ENCODE measurements at places on chromosomes 11 and 22.

- DNase-seq: no peak
Measured at GRCh38 chr11:67320011-67320410, 16.7 kb downstream of the SSH3 start.

DNA sequence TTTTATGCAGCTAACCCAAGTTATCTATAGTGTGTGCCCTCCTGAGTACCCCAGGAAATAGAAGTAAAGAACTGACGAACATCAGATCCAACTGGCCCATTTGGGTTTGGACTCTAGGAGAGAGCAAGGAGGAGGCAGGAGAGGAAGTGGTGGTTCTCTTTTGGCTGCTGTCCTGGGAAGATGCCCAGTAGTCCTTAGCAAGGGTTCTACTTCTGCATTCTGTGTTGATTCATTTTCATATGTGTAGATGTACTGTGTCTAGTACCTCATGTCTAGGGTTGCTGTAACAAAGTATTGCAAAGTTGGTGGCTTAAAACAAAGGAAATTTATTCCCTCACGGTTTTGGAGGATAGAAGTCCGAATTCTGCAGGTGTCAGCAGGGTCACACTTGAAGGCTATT lies 6.6 kb upstream of the MMP27 start:
- no peak for DNase-seq

DNA sequence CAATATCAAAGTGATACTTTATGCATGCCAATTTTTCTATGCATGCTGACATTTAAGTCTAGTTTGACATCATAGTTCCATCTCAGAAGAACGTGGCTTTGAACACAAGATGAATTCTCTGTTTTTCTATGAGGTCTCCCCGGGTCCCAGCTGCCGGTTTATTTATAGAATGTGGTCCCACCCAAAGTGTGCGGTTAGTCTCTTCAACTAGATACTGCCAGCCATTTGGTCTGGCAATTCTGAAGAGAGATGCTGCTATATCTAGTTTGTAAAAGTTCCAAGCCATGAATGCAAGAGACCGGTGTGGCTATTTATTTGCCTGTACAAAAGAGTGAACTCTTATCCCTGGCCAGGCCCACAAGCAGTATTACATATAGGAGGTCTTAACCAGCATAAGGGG lies 9.2 kb downstream of the OR5A2 start:
- DNase-seq: no peak

DNA sequence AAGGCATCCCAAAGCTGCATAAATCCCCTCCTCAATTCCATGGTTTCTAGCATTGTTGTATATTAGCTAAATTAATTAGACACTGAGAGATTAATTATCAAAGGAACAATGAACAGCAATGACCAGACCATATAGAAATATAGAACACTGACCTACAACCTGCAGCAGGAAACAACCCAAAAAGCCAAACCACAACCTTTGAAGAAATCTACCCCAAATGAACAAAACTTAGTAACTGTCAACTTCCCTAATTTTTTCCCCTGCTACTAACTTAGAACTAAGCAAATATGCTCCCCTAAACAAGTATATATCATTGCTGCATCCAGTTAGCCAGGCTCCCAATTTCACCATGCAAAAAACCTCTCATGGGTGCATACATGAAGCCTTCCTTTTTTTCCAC lies 268.0 kb upstream of the ANO3 start:
- DNase-seq: no peak

- no peak for DNase-seq
Measured at GRCh38 chr11:132042296-132042695, 671.9 kb downstream of the NTM start.

DNA sequence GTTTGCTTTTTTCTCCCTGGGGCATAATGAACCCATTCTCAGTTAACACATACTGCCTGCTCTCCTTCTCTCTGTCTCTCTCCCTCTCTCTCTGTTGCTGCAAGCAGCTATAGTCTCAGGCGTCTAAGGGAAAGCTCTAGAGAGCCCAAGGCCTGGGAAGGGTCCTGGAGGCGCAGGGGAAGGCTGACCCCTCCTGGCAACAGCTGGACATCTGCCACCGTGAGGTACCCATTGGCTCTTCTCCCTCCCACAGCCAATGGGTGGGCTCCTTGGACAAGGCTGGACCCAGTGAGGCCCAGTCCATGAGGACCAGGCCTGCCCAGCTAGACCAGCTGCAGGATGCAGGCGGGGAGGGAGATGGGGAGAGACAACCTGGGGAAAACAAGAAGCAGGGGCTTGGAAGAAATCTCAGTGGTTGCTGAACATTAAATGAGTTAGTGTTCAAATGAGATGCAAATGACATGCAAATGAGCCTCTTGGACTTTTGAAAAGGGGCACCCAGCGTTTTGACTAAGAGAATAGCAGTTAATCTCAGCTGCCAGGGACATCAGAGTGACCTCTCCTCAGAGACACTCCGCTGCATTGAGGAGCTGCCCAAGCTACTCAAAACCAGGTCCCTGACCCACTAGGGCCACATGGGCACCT lies 349.7 kb downstream of the BUD13 start:
- DNase-seq: no peak

GRCh38 chr22:22548317-22548716 lies 10.7 kb downstream of the PRAME start:
- DNase-seq: no peak

GRCh38 chr11:68257477-68258362 lies 14.1 kb downstream of the C11orf24 start:
- DNase-seq: peak; percentile 94

GRCh38 chr22:50317178-50317577 lies 9.6 kb downstream of the DENND6B start:
- DNase-seq: no peak

GRCh38 chr11:76803811-76804600 lies 20.9 kb downstream of the TSKU start:
- DNase-seq: no peak

GRCh38 chr11:107591378-107592230 lies 657 bp downstream of the ELMOD1 start:
- no peak for DNase-seq

DNA sequence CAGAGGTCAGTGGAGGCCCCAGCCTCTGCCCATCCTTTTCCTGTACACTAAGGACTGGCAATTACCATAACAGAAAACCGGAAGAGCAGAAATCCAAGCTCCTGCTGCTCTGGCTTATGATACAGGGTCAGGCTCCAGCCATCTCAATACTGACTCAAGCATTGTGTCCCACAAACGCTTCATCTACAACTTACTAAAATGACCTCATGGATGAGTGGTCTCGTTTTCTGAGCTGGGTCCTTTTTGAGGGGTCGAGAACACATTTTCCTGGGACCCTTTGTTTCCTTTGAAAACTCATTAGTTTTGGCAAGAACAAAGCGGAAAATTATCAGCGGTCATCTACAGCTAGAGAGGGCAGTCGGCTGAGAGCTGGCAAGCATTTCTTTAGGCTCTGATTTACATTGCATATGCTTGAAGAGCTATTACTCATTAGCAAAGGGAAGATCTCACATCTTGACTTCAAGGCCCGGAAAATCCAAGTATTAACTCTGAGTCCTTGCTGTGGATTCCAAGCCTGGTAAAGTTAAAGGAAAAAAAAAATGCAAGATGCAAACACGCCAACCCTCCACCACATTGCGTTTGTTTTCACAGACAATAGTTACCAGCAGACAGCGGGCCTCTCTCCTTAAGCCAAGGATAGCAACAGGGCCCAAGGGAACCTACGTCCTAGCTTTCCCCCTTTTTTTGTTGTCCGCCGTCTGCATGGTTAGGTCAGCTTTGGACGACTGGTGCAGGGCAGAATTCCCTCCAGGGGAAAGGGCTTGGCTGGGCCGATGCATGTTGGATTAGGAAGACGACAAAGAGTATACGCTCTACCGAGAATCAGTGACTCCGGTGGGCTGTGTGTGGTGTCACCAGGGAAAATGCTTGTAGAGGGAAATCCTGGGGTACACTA lies 1.8 kb downstream of the TESMIN start:
- no peak for DNase-seq

DNA sequence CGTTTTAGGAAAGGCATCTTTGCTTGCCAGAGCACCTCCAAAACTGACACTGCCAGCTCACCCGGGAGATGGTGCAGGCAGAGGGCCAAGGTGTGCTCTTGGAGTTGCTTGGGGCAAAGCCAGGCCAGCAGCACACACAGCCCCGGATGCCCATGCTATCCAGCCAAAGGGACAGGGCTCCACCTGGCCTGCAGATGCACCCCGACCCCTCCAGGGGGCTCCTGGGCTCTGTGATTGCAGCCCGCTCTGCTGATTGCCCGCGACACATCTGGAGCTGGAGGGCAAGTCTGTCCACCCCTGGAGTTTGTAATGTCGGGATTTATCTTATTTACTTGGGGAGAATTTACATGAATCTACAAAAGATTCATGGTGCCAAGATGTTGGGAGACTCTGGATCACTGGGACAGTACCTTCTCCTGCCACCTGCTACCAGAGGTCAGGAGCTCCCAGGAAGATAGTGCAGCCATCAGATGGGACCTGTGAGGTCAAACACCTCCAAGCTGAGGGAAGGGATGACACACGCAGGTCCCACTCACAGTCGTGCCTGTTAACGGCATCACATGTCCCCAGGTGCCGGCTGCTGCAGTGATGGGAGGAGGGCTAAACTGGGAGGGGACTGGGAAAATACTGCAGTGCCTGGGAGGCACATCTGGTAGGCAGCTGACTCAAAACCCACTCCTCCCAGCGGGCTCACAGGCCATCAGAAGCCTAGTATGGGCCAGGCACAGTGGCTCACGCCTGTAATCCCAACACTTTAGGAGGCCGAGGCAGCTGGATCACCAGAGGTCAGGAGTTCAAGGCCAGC lies 17.2 kb downstream of the CBX7 start:
- DNase-seq: peak; percentile 20

- peak; percentile 26 for DNase-seq
Measured at GRCh38 chr11:47186076-47186699, at the start of gene PACSIN3. Gene PACSIN3 (minus strand): TSS chr11:47186434. CDS start chr11:47182727, 3,707 bp downstream.

DNA sequence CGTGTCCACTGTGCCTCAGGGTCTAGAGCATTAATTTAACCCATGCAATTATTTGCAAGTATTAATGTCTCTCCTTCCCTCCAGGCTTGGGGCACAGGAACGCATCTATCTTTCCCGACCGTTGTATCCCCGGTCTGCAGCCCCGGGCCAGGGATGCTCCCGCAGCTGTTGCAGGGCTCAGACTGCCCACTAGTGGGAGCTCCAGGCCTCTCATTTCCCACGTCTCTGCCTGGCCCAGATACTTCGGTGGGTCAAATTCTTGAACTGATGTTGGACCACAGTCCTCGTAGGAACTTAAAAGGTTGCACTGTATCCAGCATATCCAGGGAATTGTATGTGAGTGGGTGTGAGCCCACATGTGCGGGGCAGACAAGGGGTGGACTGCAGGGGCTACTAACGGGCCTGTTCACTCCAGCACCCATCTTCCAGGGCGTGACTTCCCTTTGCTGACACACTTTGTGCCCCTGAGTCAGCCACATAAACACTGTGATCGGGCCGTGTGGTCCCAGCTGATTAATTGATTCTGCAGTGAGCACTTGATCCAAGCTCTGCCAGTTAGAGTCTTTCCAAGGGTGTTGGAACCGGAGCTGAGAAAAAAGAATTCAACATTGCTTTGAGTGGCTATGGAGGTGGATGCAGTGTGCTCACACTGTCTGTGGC lies 451.3 kb downstream of the TBC1D22A start:
- no peak for DNase-seq

DNA sequence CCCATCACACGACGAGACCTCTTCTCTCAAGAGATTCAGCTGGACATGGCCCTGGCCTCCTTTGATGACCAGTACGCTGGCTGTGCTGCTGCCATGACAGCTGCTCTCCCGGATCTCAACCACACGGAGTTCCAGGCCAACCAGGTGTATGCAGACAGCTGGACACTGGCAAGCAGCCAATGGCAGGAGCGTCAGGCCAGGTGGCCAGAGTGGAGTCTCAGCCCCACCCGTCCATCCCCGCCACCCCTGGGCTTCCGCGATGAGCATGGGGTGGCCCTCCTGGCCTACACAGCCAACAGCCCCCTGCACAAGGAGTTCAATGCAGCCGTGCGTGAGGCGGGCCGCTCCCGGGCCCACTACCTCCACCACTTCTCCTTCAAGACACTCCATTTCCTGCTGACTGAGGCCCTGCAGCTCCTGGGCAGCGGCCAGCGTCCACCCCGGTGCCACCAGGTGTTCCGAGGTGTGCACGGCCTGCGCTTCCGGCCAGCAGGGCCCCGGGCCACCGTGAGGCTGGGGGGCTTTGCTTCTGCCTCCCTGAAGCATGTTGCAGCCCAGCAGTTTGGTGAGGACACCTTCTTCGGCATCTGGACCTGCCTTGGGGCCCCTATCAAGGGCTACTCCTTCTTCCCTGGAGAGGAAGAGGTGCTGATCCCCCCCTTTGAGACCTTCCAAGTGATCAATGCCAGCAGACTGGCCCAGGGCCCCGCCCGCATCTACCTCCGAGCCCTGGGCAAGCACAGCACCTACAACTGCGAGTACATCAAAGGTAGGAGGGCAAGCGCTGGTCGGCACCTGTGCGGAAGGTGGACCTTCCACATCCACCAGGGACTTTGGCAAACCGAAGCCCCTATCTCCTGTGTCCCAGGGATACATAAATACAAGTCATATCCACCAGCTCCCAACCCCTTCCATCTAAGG lies 11.3 kb downstream of the CHRNA10 start:
- DNase-seq: no peak

All from NCI-H1417 (cell line).